ENCODE measurements at places on chromosomes 2 and 18.
A peak's percentile ranks its signal among the peaks of the same experiment; 100 is the strongest.

- no peak for DNase-seq
- no peaks in the 10 kb centered on the region for H3K27me3 ChIP-seq
- no peak overlapping the region for H3K27ac ChIP-seq
- no peaks in the 10 kb centered on the region for H3K36me3 ChIP-seq
- H3K4me3 ChIP-seq: no peak overlapping the region
These were observed 266.7 kb downstream of the METTL4 start for GRCh38 chr18:2304378-2305175.

DNA sequence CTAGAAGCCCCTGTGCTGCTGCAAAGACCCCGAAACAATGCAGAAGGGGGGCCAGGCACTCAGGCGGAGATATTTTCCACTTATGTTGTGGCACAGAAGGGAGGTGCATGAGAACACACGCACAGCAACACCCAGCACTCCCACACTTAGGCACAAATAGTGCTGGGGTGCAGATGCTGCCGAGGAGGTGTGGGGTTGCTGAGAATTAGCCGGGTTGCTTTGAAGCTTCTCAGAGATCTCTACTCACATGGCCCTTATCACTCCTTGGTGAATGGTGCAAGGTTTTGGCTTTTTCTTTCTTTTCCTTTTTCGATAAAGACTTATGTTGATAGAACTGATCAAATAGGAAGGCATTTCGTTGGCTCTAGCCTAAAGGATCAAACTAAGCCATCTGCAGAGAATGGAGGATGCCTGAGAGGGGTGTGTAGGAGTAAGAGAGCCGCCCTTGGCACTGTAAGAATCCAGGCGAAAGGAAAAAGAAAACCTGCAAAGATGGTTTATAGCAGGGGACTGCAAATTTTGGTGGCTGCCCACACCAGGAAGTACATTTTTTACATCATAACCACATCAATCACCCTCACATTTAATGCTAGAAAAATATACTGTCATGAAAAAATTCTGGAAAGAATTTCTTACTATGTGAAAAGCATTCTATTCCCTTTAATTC, 27.9 kb upstream of the FHL2 start:
- H3K27me3 ChIP-seq: peaks cover 55% of the 10 kb centered on the region
- no peaks in the 10 kb centered on the region for H3K4me1 ChIP-seq
- H3K27ac ChIP-seq: no peak overlapping the region
- no peaks in the 10 kb centered on the region for H3K36me3 ChIP-seq

DNA sequence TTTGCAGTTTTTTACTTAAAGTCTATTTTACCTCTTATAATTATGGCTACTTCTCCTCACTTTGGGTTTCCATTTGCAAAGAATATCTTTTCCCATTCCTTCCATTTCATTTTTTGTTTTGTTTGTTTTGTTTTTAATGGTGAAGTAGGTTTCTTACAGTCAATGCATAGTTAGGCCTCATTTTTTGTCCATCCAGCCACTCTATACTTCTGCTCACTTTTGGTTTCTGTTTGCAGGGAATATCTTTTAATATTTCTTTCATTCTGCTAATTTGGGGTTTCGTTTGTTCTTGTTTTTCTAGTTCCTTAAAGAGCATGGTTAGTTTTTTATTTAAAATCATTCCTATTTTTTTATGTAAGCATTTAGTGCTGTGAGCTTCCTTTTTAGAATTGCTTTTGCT, 339.4 kb downstream of the GRB14 start:
- DNase-seq: no peak
- no peaks in the 10 kb centered on the region for H3K36me3 ChIP-seq
- no peak overlapping the region for H3K4me3 ChIP-seq
- H3K27ac ChIP-seq: no peak overlapping the region
- no peaks in the 10 kb centered on the region for H3K27me3 ChIP-seq

GRCh38 chr2:64522843-64523428, 1.2 kb upstream of the AFTPH start:
- peak overlapping the region; percentile 17 for H3K27ac ChIP-seq
- H3K4me1 ChIP-seq: no peaks in the 10 kb centered on the region
- DNase-seq: peak; percentile 84
- no peaks in the 10 kb centered on the region for H3K36me3 ChIP-seq
- H3K4me3 ChIP-seq: peak overlapping the region; percentile 90

GRCh38 chr2:166081852-166082251, 46.0 kb downstream of the SCN1A start:
- no peaks in the 10 kb centered on the region for H3K27me3 ChIP-seq
- DNase-seq: no peak
- H3K4me1 ChIP-seq: no peaks in the 10 kb centered on the region
- no peaks in the 10 kb centered on the region for H3K36me3 ChIP-seq
